ENCODE measurements at places on chromosomes 3 and 15.

- no peak for DNase-seq
These were observed 135.4 kb downstream of the RAB11A start for GRCh38 chr15:66004618-66005262.

DNA sequence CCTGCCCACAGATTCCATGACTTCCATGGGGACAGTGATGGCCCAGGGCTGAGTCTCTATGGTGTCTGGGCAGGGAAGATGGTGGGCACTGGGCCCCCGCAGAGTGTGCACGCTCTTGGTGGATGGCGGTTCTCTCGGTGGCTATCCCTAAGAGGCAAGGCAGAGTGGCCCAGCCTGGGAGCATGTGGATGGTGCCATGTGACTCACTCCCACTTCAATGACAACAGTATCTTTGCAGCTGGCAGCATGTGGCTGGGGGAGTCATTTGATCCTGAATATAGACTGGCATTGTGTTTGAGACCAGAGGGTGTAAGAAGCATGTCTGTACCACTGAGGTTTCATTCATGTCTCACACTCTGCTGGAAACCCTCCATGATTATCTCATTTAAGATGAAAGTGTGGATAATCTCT lies 101.2 kb downstream of the CORO2B start:
- DNase-seq: no peak

- DNase-seq: no peak
These were observed 129.9 kb upstream of the TSC22D2 start for GRCh38 chr3:150278195-150278594.

- DNase-seq: no peak
These were observed 9.1 kb upstream of the ADPRH start for GRCh38 chr3:119570229-119570628.

DNA sequence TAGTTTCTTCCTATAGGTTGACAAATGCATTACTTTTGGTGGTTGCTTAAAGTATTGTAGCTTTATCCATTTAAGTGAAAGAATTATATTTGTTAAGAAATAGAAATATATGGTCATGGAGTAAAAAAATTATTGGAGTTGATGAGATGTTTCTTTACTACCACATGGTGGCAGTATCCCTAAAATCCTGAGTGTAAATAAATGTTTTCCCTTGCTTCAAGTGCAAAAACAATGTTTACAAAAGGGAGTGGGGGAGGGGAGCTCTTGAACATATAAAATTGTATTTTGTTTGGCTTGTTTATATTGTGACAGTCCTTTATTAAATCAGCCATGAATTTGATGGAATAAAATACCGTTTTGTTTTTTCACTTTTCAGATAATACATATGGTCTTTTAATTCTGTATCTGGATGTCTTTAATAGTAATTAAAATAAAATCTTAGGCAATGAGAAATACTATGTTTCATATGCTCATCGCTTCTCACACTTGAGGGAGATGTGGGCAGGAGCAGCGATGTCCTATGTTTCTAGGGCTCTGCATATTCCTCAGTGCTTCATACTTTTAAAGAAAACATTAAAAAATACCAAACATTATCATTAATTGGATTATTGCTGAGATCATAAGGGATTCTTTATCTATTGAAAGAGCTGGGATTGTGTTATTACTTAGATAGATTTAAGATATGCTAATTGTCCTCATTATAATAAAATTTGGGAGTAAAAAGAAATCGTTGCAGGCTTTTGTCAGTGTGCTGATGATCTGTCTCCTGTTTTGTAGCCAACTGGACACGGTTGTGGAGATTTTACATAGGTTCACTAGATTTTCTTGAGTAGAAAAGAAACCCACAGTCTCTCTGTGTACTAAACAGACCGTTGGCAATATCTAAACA lies 349.7 kb downstream of the TUSC7 start:
- no peak for DNase-seq

GRCh38 chr3:22734207-22734606 lies 468.9 kb upstream of the UBE2E2 start:
- no peak for DNase-seq

DNA sequence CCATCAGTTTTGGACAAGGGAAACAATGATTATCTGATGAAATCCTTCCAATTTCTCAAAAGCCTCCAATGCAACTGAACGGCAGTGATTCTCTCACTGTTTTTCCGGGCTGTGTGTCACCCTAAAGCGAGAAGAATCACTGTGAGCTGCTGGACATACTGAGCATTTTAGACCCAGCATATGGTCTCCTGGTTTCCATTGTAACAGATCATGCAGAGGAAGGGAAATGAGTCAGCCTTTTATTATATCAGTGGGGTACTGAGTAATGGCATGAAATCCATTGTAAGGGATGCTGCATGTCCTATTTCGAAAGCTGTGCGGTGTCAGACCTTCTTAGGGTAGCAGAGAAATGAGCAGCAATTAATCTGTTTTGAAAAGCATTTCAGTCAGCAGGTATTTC lies 287.1 kb downstream of the IL5RA start:
- DNase-seq: no peak

DNA sequence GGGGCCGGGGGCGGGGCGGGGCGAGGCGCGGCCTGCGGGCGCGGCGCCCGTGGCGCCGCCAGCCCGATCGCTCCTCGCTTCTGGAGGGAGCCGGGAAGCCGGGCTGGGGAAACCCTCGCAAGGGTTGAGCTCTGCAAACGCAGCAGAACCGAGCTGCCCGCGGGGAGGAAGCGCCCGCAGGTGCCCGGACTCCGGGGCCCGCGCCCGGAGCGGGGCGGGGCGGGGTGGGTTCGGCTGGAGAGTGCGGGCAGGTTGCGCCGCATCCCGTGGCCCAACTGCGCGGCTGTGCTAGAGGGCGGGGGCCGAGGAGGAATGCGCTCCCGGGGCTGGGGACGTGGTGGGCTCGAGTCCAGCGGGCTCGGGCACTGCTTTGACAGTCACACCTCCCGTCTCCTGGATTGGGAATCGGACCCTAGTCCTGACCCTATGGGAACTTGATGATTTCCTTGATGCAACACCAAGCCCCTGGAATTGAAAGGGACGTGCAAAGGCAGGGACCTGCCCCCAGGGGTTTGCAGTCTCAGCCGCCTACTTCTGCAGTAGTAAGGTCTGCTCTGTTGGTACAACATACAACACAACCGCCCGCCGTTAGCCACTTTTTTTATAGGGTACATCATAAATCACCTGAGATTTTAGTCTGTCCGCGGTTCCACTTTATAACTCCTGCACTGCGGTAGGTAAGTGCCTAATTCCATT lies 34.3 kb downstream of the ZBTB38 start:
- DNase-seq: peak; percentile 34

- DNase-seq: no peak
These were observed 39.3 kb downstream of the BDH1 start for GRCh38 chr3:197516517-197516889.

DNA sequence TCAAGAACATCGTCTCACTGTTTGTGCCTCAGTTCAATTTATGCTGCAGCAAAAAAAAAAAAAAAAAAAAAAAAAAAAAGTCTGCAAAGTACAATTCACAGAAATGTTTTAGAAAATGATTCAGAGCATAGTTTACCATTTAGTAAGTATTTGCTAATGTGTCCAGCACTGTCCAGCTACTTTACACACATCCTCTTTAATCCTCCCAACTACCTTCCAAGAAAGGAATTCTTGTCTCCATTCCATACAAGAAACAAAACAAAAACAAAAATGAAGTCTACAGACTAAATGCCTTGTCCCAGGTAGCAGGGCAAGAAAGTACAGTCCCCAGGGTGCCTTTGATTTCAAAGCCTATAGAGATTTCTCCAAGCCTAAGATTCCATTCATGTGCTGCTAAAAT lies 38.9 kb upstream of the SNTN start:
- DNase-seq: no peak

GRCh38 chr3:131796558-131797198 lies 238.1 kb downstream of the CPNE4 start:
- no peak for DNase-seq

- no peak for DNase-seq
These were observed 126.4 kb downstream of the P2RY1 start for GRCh38 chr3:152961323-152961722.

DNA sequence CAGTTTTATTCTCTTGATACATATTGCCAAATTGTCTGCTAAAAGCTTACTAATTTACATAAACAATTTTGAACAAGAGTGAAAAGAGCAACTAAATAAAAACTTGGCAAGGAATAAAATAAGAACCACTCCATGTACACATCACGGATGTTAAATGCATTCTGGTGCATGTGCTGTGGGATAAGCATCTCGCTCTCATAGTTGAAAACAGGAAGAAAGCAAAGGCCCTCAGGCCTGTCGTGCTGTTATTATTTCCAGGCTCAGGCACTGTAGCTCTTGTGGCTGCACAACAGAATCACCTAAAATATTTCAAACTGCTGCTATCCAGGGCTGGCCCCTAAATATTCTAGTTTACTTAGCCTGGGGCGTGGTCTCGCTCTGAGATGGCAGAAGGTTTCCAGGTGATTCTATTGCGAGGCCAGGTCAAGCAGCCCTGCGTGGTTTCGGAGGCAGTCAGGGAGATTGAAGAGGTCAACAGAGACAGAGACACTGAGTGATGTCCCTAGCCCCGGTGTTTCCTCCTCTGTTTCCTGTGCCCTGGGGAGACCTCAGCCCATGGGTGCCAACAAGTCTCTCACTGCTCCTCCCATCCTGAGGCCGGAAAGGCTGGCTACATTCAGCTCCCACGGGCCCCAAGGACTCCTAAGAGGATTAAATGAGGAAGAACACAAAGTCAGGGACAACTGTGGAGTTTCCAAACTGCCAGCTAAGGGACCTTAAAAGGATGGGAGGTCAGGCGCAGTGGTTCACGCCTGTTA lies 18.2 kb upstream of the PDIA5 start:
- no peak for DNase-seq

DNA sequence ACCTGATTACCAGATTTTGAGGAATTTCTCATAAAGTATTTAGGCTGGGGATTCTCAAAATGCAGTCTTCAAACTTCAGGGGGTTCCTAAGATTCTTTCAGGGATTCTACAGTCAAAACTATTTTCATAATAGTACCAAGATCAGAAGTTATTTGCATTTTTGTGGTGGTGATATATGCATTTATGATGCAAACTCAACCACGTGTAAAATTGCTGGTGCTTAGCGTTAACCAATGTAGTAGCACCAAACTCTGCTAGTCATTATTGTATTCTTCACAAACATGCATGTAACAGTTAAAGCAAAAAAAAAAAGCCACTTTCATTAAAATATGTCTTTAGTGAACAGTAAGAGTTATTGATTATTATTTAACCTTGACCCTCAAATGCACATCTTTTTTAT lies 274.9 kb upstream of the DNAJC19 start:
- DNase-seq: no peak

DNA sequence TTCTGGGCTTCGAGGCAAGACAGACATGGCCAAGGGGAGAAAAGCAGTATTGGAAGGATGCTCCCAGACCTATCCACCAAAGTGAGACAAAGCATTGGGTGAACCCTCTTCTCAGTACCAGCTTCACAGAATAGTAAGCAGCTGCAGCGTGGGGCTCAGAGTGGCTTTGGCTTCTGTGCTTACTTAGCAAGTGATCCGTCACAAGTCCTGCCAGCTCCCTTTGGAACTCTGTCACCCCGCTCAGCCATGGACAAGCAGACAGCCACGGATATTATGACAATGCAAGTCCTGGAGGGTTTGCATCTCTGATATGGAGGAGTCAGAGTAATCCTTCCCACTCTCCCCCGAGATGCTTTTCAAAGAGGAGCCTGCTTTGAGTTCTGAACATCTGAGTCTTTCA lies 90.8 kb downstream of the SLCO3A1 start:
- DNase-seq: no peak

DNA sequence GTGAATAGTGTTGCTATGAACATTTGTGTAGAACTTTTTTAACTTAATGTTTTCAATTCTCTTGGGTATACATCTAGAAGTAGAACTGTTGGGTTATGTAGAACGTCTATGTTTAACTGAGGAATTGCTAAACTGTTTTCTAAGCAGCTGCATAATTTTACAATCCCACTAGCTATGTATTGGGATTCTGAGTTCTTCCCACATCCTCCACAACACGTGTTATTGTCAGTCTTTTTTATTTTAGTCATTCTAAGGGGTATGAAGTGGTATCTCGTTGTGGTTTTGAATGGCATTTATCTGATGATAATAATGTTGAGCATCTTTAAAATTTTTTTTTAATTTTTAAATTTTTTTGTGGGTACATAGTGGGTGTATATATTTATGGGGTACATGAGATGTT lies 55.0 kb upstream of the NPHP3 start:
- no peak for DNase-seq

DNA sequence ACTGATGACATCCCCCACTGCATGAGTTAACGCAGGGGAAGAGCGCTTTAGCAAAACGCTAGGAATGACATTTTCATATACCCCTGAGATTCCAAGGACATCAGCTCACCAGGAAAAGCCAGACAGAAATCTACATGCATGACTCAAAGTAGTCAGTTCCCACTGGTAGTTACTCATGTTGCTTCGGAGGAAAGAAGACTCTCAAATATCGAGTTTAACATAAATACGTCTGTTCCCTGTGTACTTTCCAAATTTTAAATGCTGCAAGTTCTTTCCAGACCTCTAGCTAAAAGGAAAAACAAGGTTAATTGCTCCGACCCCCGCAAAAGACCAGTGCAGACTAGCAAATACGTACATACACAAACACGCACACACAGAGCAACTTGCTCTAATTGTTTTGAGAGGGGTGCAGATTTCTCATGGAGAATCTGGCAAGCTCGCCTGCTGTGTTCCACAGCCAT lies 115.4 kb upstream of the PRICKLE2 start:
- DNase-seq: no peak

DNA sequence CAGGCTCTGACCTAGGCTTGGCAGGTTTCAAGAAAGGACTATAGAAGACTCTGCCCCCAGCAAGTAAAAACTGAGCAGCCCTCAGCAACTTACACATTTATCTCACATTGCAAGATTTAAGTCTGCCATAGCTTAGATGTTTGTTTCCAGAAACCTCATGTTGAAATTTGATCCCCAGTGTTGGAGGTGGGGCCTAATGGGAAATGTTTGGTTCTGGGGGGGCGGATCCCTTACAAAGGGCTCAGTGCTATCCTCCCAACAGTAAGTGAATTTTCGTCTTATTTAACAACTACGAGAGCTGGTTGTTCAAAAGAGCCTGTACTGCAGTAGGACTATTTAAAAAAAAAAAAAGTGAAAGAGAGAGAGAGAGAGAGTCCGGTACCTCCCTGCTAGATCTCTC lies 125.2 kb upstream of the PROK2 start:
- no peak for DNase-seq

DNA sequence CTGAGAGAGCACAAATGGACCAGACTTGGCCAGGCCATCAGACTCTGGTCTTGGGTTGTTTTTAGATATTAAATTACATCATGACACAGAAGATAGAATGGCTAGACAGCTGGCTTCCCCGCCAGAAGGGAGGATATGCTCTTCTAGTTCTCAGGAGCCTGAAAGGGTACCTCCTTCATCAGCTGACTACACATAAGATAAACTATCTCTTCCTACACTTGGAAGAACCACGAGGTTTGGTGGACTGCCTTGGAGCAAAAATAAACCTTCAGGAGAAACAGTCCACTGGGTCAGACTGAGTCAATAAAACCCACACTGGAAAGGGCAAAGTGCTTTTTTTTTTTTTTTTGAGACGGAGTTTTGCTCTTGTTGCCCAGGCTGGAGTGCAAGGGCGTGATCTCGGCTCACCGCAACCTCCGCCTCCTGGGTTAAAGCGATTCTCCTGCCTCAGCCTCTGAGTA lies 26.3 kb upstream of the DYNC1LI1 start:
- DNase-seq: no peak

All from stimulated activated CD4-positive, alpha-beta T cell treated with anti-CD3 and anti-CD28 coated beads, TNF-alpha, amount 100 ng/mL, for 1 hour (primary cell).